ENCODE measurements at places on chromosomes 4 and X.

- DNase-seq, result no peak
These were observed 41.3 kb upstream of the PRKG2 start for GRCh38 chr4:81256059-81256970.

DNA sequence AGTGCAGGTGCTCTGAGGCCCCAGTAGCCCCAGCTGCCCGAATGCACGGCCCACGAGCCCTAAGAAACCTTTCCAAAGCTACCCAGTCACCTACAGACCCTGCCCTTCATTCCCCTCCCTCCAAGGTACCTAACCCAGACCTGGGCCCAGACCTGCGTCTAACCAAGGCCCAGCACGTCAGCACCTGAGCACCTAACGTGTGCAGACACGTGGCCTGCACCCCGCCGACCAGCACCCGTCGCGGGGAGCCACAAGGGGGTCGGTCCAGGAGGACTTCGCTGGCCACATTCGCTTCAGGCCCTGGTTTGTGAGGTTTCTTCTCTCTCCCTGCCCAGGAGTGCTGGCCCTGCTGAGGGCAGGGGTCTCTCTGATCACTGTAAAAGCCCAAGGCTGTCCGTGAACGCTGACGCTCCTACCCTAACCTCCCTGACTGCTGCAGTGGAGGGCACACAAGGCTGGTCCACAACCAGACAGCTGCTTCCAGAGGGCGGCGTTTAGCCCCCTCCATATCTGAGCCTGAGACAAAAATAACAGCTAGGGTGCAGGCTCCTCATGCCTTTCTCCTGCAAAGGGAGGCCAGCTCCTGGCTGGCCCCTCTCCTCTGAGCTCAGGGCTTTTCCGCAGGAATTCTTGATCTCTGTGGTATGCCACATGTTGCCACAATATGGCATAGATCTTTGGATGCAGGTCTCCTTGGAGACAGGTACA lies 31.8 kb downstream of the WDR1 start:
- DNase-seq, result no peak

- no peak for DNase-seq
These were observed 1168.3 kb upstream of the PCDH7 start for GRCh38 chr4:29551821-29552220.

DNA sequence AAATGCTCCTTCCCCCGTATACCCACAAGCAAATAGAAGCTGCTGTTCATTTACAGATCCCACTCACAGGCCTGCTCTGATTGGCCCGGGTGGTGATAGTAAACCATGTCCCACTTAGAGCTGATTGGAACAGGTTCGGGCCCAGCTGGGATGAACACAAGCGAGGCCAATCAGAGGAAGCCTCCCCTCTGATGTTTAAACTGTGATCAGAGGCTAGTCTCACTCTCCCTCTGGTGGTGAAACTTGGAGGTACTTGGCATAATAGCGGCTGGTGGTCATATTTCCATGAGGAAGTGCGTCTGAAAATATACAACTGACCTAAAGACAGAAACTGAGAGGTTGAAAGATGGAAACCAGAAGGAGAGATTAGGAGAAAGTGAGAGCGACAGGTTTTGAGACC lies 51.5 kb upstream of the TRPC3 start:
- peak; percentile 42 for DNase-seq

DNA sequence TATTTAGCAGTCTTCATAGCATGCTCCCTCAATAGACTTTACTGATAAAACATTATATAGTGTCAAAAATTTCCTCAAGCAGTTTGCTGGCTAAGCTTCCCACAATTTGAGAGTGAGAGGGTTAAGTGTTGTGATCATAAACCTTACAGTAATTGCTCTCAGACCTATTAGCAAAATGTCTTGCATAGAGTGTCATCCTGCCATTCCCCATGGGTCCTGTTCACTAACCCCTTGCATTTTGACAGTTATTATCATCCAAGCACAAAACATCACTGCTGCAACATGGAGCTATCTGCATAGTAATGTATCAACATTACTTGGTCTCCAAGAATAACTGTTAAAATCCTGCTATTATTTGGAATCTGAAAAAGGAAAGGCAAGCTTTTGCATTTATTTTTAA lies 196.1 kb upstream of the GK2 start:
- no peak for DNase-seq

DNA sequence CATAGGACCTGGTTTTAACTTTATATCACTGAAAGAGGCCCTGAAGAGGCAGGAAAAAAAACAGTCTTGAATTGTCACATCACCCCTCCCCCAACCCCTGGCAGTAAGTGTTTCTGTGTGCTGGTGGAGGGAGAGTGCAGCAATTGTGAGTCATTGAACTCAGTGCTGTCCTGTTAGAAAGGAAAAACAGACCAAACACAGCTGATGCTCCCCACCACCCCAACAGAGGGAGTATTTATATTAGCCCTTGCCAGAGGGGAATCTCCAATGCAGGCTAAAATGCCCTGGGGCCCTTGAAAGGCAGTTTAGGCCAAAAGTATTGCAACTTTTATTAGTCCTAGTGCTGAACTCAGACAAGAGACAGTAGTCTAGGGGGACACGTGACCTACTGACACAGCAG lies 197.8 kb upstream of the AGTR2 start:
- no peak for DNase-seq

DNA sequence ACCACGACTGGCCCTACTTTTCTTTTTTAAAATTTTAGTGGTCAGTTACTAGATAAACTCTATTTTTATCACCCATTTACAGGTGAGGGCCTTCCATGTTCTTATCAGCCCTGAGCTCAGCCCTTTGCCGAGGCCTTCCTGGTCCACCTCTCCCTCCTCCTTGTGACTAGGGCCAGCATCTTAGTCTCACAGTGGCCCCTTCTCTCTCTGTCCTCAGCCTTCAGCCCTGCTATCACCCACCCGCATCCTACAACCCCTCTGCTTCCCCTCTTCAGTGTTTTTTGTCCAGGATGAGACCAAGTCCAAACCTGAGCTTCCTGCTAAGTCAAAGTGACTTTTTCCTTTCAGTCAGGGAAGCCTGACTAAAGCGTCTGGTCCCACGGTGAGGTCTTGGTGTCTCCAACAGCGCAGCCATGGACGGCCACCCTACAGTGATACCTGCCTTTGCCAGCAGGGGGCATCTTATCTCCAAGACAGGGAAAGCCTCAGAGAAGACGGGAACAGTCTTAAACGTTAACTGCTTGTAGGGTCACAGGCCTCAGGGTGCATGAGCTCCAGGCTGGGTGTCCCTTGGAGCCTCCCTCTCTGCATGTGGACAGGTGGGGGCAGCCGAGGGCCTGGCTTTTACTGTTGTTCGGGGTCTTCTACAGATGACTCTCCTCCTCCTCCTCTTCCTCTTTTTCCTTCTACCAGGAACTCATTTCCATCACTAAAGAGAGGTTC lies 11.7 kb upstream of the GAGE10 start:
- peak; percentile 65 for DNase-seq

DNA sequence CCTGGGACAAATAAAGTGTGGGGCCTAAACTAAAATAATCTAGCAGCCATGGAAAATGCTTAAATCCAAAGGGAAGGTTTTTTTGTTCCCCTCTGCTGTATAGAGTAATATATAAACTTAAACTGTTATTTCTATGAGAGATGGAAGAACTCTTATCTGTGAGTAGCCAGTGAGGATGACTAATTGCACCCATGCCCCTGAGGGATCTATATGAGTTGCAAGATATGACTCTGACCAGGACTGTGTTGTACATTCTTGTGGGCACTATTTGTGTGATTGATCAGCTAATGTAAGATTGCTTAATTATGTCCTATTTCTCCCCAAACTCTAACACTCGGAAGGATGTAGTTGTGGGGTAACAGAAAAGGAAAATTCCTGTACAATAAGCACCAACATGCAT lies 35.2 kb upstream of the AMBN start:
- DNase-seq, result no peak

DNA sequence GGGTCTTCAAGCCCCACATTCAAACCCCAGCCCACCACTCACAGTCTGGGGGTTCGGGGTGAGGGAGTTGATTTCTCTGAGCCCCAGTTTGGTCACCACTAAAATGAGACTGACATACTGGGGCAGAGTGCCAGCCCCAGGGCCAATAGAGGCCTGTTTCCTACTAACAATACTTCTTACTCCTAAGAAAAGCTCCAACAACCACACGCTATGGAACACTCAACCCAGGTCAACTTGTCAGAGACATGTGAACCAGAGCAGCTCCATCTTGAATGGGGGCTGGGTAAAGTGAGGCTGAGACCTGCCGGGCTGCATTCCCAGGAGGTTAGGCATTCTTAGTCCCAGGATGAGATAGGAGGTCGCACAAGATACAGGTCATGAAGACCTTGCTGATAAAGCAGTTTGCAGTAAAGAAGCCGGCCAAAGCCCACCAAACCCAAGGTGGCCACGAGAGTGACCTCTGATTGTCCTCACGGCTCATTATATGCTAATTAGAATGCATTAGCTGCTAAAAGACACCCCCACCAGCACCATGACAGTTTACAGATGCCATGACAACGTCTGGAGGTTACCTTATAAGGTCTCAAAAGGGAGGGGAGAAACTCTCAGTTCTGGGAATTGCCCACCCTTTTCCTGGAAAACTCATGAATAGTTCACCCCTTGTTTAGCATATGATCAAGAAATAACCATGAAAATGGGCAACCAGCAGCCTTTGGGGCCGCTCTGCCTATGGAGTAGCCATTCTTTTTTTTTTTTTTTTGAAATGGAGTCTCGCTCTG lies 26.6 kb upstream of the HTRA3 start:
- no peak for DNase-seq

DNA sequence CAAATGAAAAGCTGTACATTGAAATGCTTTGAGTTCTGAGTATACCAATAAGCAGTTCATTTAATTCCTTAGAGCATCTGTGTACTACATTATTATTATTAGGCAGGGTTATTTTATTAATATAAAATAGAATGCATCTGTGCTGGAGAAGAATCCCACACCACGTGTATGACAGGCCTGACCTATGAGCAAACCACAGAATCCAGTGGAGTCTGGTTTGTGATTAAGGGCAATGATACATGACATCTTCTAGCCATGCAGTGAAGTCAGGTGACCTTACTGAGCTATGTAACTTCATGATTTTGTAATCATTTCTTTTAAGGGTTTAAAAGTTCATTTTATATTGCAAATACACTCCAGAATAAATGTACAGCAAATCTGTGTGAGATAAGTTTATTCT lies 1165.0 kb upstream of the TENM3 start:
- DNase-seq, result no peak

- no peak for DNase-seq
These were observed 192.7 kb downstream of the ANAPC10 start for GRCh38 chr4:144905286-144905685.

DNA sequence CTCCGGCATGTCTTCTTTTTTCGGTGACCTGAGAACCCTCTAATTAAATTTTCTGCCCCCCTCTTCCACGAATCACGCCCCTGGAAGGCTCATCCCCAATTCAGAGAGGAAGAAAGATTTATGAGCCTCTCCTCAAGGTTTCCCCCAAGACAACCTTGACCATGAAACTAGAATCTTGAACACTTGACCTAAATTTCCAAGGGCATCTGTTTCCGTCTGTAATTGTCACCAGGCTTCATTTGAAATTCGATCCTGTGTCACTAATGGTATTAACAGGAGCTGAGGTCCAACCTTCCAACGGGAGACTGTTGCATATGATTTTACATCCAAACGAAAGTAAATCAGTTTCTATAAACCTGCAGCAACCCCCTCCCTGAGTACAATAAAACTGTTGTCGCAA lies 139.9 kb upstream of the ZIC3 start:
- DNase-seq, result no peak

Measured in suppressor macrophage treated with lipopolysaccharide for 4 hours (primary cell).